PC-9 (cell line): ENCODE measurements at places on chromosomes 2 and 18. TPM values are rescaled to one million over a fixed set of nuclear protein-coding genes. Genes with fewer than 3 reads are reported as not detected.

ALKAL2 gene
- total RNA-seq: not detected in 2 replicates

DSC1 gene
- total RNA-seq: 0.09 and 0.10 TPM in 2 replicates

GCG gene
- total RNA-seq: not detected in 2 replicates

PSD4 gene
- 29.6 and 38.7 TPM in 2 replicates for total RNA-seq

WDR12 gene
- total RNA-seq: 38.7 and 45.3 TPM in 2 replicates

CLEC4F gene
- total RNA-seq: not detected in 2 replicates

ITPRIPL1 gene
- not detected in 2 replicates for total RNA-seq

FEV gene
- not detected in 2 replicates for total RNA-seq

ANKRD30BL gene
- not detected in 2 replicates for total RNA-seq

MAP3K19 gene
- total RNA-seq: not detected in 2 replicates

ACMSD gene
- total RNA-seq: not detected in 2 replicates

SEH1L gene
- 98.3 and 101 TPM in 2 replicates for total RNA-seq

IL1RL2 gene
- total RNA-seq: 1.2 and 1.9 TPM in 2 replicates

GRB14 gene
- total RNA-seq: 2.8 and 3.4 TPM in 2 replicates

ACADL gene
- 0.20 and 0.24 TPM in 2 replicates for total RNA-seq

CTIF gene
- 17.0 and 26.2 TPM in 2 replicates for total RNA-seq

WDR75 gene
- 18.5 and 27.5 TPM in 2 replicates for total RNA-seq

NOSTRIN gene
- 0.48 and 0.68 TPM in 2 replicates for total RNA-seq

GAL3ST2 gene
- 3.9 and 4.3 TPM in 2 replicates for total RNA-seq

RAD51AP2 gene
- total RNA-seq: not detected in 2 replicates

FSHR gene
- not detected in 2 replicates for total RNA-seq

GALNT13 gene
- 3.6 and 4.0 TPM in 2 replicates for total RNA-seq

DOK6 gene
- total RNA-seq: not detected in 2 replicates

LYG1 gene
- 0.78 and 1.5 TPM in 2 replicates for total RNA-seq

TWIST2 gene
- 4.1 and 5.0 TPM in 2 replicates for total RNA-seq

INHBB gene
- 50.0 and 57.5 TPM in 2 replicates for total RNA-seq

NCKAP5 gene
- not detected in 2 replicates for total RNA-seq

MEIS1 gene
- total RNA-seq: 5.4 and 9.1 TPM in 2 replicates

NOL4 gene
- total RNA-seq: not detected in 2 replicates

HSPD1 gene
- total RNA-seq: 532 and 557 TPM in 2 replicates

GDF7 gene
- 0.04 TPM in 1 of 2 replicates, not detected in the other for total RNA-seq
